Smooth muscle cell of trachea (primary cell): ENCODE measurements at places on chromosomes 7 and 10. TPM values are rescaled to one million over a fixed set of nuclear protein-coding genes. Genes with fewer than 3 reads are reported as not detected.

Gene PLPP4
- 0.99 and 1.2 TPM in 2 replicates for total RNA-seq

Gene C10orf67
- total RNA-seq, result under 0.01 and 0.44 TPM in 2 replicates

Gene DLX6
- not detected in 2 replicates for total RNA-seq

Gene TRRAP
- total RNA-seq, result 25.3 and 28.4 TPM in 2 replicates

Gene HOGA1
- total RNA-seq, result 1.3 and 3.3 TPM in 2 replicates

Gene LRGUK
- under 0.01 and 0.29 TPM in 2 replicates for total RNA-seq

Gene WDFY4
- total RNA-seq, result under 0.01 TPM in 1 of 2 replicates, not detected in the other

Gene HOXA11
- under 0.01 TPM in 1 of 2 replicates, not detected in the other for total RNA-seq

Gene EFCAB10
- not detected in 2 replicates for total RNA-seq

Gene MUC3A
- total RNA-seq, result not detected in 2 replicates

Gene PRKAR2B
- total RNA-seq, result 5.8 and 6.4 TPM in 2 replicates

Gene BMS1
- total RNA-seq, result 13.6 and 19.3 TPM in 2 replicates

Gene PLEKHS1
- under 0.01 TPM in 1 of 2 replicates, not detected in the other for total RNA-seq

Gene DENND2A
- 34.9 and 69.6 TPM in 2 replicates for total RNA-seq

Gene NKX1-2
- under 0.01 TPM in 1 of 2 replicates, not detected in the other for total RNA-seq

Gene HOXA4
- 0.58 and 0.66 TPM in 2 replicates for total RNA-seq

Gene SLC12A9
- 17.9 and 29.9 TPM in 2 replicates for total RNA-seq

Gene C7orf33
- total RNA-seq, result not detected in 2 replicates
